ENCODE measurements at places on chromosomes 2 and 18. TPM values are rescaled to one million over a fixed set of nuclear protein-coding genes. Genes with fewer than 3 reads are reported as not detected.

- no peak for DNase-seq
Observed at GRCh38 chr2:175601969-175602368, 400.1 kb downstream of the LNPK start.

OR6B2 gene
- total RNA-seq = not detected

GRCh38 chr2:190685333-190685732 is 36.5 kb downstream of the NAB1 start:
- no peak for DNase-seq

ALPP gene
- total RNA-seq = 0.30 TPM

GRCh38 chr18:9740071-9740470 is 32.0 kb downstream of the RAB31 start:
- DNase-seq = no peak

DNAH7 gene
- total RNA-seq = not detected

ANKRD62 gene
- not detected for total RNA-seq

CFC1 gene
- not detected for total RNA-seq

RMDN2 gene
- total RNA-seq = 8.4 TPM

CRYBA2 gene
- not detected for total RNA-seq

GTF2A1L gene
- not detected for total RNA-seq

DNA sequence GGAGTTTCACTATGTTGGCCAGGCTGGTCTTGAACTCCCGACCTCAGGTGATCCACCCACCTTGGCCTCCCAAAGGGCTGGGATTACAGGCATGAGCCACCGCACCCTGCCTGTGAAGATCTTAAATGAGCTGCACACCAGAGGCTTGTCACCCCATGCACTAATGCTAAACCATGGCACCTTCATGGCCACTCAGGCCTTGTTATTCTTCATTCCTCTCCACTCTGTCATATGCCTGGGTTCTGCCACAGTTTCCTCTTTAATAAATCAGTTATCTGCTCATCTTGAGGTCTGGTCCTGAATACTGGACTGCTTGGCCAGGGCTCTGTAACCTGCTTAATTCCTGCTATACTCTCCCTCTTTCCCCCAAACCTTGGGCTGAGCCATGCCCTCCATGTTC is 303.9 kb upstream of the FBXO11 start:
- no peak for DNase-seq

DNA sequence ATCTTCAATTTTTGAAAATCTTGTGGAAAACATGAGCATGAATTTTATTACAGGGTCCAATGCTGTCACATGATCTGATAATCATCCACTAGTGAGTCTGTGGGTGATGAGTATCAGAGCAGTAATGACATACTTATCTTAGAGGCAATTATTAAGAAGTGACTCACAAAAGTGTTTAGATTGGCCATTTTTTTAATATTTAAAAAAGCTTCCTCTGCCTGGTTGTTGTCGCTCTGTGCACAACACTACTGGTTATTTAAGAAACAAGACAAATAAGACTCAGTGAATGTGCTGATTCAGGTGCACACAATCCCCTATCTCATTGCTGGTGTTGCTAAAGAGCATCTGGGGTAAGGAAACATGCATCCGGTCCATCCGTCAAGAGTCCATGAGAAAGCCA is 665.8 kb upstream of the ZEB2 start:
- no peak for DNase-seq
